ENCODE measurements at places on chromosomes 7 and 10.

DNA sequence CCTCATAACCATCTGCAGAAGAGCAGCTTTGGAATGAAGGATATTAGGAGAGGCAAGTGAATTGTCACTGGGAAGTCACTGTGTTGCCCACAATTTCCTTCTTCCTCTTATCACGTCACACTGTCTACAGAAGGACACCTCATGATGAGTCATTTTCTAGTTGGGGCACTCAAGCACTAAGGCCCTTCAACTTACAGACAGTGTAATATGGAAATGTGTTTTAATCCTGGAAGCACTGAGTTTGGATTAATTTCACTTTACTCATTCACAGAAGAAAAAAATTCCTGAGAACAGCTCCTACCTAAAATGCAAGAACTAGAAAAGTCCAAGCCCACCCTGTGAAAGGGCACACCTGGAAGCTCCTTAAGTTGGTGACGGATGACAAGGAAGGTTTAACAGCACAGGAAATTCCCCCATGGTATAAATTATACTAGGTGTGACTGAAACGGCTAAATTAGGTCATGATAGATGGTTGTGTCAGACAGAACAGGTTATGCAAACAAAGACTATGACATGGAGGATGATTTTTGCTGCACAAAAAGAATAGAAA, 56.6 kb downstream of the PARD3 start:
- no peak for DNase-seq

- DNase-seq = no peak
Measured at GRCh38 chr10:68553138-68553537, 7.0 kb upstream of the TET1 start.

- no peak for DNase-seq
Measured at GRCh38 chr7:17994079-17994850, 33.4 kb downstream of the PRPS1L1 start.

GRCh38 chr7:66452165-66452564, 176.5 kb upstream of the KCTD7 start:
- no peak for DNase-seq

DNA sequence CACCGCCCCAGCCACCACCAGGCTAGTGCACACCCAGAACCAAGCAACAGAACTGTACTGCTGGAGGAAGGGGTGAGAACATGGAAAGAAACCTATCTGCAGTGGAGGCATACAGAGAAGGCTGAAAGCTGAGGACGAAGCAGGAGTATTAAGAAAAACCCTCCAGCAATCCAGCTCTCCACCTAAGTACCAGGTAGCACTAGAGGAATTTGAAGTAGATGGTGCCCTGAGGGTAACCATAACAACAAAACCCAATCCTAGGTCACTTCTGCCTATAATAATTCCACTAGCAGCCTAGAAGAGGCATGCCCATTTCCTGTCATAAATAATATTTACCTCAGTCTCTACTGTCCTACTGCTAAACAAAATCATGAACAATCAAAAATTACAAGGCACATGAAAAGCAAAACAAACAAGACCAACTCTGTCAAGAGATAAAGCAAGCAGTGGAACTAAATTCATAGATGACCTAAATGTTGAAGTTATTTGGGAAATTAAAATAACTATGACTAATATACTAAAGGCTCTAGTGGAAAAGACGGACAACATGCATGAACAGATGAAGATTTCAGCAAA, 51.1 kb downstream of the HYCC1 start:
- no peak for DNase-seq

DNA sequence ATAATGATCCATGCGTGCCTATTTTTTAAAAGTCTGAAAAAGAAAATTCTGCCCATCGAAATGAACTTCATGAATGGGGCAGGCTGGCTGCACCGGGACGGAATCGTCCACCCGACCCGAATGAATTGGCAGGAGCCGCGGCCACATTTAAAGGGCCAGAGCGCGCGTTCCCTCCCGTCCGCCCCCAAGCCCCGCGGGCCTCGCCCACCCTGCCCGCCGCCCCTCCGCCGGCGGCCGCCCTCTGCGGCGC, 319 bp upstream of the GATA3 start:
- peak; percentile 58 for DNase-seq

DNA sequence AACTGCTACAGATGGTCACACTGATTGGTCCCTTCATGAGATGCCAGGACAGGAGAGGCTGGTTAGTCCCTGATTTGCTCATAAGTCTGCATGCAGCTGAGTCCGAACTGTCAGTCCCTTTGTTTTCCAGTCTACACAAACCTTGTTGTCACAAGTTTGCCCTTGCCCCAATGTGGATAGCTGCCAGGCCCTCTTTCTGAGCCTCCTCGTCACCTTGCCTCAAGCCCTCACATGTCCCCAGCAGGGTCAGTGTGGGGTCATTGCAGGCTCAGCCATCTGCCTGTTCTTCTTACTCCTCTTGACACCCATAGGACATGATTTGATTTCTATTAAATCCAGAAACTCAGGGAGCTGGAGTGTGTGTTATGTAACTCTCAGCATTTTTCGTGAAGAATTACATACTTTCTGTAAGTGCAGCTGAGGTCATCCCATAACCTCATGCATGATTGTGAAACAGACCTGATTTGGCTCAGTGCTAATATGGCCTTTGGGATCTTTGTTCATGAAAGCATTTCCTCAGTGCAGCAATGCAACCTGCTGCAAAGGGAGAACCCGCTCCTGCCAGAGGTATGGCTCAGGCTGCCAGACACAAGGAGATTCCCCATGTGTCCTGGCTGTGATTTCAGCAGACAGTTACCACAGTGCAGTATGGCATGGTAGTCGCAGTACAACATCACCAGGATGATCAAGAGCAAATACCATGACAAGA, 70.0 kb upstream of the ZMIZ2 start:
- peak; percentile 78 for DNase-seq

- DNase-seq = no peak
Measured at GRCh38 chr7:70047891-70048448, 449.7 kb downstream of the AUTS2 start.

- DNase-seq = peak; percentile 68
Measured at GRCh38 chr10:79147796-79148451, 79.2 kb downstream of the ZMIZ1 start.
